ENCODE measurements at places on chromosomes 1 and 21.

DNA sequence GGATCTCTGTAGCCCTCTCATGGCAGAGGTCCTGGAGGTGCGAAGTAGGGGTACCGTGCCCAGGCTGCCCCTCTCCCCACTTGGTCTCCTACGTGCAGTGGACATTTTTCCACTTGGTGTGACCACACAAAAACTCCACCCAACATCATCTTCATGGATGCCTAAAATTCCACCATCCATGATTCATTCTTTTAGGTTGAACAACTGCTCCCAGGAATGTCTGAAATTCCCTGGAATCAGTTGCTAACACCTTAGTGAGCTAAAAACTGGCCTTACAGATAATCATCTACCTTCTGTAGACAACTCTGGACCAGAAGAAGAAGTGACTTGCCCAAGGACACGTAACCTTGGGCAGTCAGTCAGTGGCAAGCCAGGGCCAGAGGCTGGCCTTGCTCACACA, 32.1 kb upstream of the CLIC4 start:
- no peak for DNase-seq

DNA sequence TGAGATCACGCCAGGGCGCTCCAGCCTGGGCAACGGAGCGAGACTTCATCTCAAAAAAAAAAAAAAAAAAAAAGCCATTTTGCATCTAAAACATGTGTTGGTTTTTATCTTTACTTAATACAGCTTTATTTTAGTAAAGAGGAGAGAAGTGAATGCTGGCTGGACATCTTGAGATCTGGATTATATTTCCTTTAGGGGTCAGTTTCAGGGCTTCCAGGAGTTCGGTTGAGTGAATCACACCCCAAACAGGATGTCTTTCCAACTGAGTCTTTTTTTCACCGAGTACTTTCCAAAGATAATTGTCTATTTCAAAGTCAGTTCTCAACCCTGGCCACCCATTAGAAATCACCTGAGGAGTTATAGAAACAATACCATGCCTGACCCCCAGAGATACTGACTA, 16.6 kb upstream of the IPP start:
- no peak for DNase-seq

DNA sequence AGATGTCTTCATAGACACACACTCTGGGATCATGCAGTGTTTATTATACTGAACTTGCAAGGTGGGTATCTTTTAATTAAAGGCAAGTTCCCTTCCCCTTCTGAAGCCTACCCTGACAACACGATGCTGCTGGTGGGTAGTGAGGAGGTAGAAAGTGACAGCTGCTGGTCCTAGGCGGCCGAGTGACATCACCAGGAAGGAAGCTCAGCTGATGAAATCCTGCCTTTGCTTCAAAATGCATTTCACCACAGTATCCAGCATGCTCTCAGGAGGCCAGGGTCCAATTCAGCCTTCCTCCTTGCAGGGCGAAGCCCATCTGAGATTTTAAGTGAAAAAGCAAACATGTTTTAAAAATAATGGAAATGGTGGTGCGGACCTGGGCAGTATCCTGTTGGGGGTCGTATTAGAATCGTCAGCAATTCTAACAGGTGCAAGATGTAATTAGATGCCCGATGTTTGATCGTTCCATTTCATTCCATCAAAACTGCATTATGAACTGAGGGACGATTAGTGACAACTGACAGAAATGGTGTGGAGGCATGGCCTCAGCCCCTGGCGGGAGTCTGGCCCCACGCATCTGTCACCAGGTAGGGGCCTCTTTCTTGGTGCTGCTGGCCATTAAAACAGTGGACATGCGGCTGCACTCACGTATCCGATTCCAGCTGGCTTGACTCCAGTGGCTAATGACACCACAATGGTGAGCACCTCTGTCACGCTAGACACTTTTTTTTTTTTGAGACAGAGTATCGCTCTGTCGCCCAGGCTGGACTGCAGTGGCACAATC, 324.8 kb upstream of the C1orf174 start:
- no peak for DNase-seq

DNA sequence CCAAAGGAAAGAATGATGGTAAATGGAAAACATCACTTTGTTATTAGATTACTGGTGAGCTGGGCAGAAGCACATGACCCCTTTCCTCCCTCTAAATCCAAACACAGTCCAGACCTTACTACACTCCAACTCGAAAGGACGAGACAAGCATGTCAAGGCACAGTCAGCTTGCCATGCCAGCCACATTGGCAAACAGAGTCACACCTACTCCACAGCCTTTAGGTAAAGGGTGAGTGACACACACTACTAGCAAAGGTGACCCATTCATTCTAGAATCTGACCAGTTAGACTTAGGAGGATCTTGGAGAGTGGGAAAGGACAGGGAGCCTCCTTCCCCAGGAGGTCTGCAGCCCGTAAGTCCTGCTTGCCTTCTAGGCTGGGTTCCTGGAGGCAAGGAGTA, 3.0 kb downstream of the SLC44A3 start:
- no peak for DNase-seq

DNA sequence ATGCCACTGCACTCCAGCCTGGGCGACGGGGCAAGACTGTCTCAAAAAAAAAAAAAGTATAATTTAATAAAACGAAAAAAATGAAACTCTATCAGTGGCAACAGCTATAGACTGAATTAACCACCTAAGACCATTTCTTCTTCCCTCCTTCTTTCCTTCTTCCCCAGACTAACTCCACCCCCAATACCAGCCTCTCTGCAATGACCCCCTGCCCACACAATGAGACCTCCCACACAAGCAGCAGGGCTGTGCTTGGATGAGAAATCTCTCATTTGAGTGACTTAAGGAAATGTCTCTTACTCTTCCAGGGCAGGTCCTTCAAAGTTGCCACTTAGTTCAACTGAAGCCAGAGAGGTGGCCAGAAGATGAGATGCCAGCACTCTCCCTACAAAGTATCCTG, 94.5 kb upstream of the SYT6 start:
- DNase-seq: no peak

- DNase-seq: no peak
These were observed 40.5 kb downstream of the COL6A1 start for GRCh38 chr21:46021978-46022544.

DNA sequence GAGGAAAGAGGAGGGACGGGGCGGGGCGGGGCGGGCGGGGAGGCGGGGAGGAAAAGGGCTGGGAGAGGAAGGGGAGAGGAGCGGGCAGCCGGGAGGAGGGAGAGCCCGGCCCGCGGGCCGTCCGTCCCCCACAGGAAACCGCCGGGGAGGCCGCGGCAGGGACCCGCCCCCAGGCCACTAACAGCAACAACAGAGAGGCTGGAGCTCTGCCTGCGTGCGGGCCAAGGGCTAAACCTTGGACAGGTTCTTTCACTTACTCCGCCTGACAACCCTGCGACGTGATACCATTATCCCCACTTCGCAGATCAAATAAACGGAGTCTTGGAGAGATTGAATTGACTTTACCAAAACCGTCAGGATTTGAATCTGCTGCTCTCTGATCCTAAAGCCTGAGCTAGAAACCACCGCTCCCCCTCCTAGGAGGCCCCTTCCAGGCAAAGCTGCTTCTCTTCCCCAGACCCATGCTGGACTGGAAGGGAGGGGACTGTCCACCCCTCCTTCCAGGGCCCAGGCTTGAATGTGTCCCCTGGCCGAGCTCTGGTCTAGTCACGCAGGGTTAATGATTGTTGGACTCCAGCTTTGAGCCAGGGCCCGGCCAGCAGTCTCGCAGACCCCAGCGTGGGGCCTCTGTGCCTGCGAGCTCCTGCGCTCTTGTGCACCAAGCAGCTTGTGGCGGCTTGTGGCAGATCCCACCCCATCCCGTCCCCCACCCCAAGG, at the start of gene EVA1B:
Gene EVA1B (minus strand): TSS at position 10 of the 717 bp plus-strand sequence. CDS start 608 bp downstream, outside the sequence.
- peak; percentile 76 for DNase-seq

DNA sequence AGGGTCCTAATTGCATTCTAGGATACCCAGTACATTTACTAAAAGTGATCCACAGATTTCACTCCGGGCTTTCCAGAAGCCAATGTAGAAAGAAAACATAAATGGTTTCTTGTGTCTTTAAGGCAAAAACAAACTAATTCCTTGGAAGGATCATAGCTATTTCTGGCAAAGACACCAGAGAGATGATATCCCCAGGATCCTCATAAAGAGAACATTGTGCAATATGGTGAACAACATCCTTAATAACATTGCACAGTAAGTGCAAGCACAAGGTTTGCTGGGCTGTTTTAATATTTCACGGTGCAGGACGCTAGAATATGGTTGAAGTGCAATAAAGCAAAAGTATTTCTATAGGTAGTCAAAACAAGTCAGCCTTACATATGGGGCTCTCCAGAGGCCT, 83.0 kb downstream of the NTPCR start:
- DNase-seq: no peak

GRCh38 chr21:25997788-25998611, 172.6 kb downstream of the APP start:
- DNase-seq: no peak

DNA sequence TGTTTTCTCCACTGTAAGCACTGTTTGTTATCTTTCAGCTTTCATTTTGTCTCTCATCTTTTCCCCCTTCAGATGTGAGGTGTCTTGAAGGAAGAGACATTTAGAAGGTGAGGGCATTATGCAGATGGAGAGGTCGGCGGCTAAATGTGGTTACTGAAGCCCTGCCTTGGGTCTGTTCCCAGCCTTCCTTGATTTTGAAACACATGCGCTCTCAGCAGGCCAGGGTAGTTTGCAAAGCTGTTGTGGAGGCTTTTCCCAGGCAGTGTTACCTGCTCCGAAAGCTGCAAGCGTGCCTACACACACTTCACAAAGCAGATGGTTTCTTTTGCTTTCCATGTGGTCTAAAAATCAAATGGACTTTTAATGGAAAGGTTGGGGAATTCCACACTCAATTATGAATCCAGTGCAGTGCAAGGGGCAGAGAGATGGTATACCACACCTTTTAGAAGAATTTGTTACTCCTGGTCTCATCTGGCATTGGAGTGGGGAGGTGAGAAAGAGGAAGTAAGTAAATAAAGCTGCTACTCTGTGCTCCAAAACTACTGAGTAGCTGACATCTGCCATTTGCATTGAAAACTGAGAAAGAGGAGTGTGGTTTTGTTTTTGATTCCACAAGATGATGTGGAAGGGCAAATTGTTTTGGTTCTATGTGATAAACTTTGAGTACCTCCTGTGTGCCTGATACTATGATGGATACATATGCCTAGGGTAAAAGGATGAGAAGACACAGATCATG, 91.9 kb downstream of the NFIA start:
- DNase-seq: no peak

- DNase-seq: no peak
These were observed 234.4 kb downstream of the LTN1 start for GRCh38 chr21:28758042-28758882.

DNA sequence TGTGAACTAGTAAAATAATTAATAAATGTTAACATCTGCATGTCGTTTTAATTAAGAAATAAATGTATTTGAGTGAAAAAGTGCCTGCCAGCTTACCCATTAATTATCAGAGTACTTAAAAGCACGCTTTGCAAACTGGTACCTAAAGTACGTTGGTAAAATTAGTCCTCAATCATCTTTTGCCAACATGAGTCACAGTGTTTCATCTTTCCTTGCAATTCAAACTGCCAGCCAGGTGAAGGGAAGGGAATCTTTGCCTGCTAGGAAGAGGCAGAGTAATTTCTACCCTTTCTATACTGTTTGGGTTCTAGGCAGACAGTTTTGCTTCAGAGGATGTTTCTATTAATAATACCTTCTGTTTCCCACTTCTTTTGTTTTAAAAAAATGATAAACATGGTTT, 57.2 kb upstream of the CNIH3 start:
- no peak for DNase-seq

- DNase-seq: no peak
These were observed 40.9 kb upstream of the GALNT2 start for GRCh38 chr1:230026139-230026538.

- DNase-seq: no peak
These were observed 35.9 kb upstream of the MPZL1 start for GRCh38 chr1:167685844-167686243.

DNA sequence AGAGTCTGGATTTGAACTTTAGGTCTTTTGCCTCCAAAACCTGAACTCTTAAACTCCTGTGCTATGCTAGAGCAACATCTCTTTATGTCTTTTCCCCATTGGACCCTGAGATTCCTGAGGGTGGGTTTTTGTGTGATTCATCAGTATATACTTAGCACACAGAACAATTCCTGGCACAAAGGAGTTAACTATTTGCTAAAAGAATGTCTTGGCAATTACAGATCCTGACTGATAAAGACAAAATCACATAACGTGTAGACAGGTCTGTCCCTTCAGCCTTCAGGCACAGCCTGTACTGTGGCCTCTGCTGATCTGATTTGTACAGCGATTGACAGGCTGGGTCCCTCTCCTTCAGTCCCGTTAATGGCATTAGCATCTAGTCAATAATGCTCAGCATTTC, 162.4 kb upstream of the BEND5 start:
- DNase-seq: no peak

- no peak for DNase-seq
These were observed 36.8 kb downstream of the RAB3GAP2 start for GRCh38 chr1:220235462-220235861.

DNA sequence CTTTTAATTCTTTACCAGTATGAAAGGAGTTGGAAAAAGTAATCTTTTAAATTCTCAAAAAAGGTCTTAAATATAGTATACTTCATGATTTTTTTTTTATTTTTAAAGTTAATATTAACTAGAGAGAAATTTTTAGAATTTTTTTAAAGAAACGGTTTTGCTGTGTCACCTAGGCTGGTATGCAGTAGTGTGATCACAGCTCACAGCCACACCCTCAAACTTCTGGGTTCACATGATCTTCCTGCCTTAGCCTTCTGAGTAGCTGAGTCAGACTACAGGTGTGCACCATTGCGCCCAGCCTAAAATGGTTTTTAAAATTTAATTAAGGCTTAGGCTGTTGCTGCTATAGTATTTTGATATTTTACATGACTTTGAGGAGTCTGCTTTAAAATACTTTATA, 52.4 kb downstream of the TLCD4 start:
- DNase-seq: no peak

- no peak for DNase-seq
These were observed 24.9 kb downstream of the FAM163A start for GRCh38 chr1:179767996-179768395.

GRCh38 chr1:19926296-19927129, 3.1 kb upstream of the PLA2G2E start:
- DNase-seq: no peak

DNA sequence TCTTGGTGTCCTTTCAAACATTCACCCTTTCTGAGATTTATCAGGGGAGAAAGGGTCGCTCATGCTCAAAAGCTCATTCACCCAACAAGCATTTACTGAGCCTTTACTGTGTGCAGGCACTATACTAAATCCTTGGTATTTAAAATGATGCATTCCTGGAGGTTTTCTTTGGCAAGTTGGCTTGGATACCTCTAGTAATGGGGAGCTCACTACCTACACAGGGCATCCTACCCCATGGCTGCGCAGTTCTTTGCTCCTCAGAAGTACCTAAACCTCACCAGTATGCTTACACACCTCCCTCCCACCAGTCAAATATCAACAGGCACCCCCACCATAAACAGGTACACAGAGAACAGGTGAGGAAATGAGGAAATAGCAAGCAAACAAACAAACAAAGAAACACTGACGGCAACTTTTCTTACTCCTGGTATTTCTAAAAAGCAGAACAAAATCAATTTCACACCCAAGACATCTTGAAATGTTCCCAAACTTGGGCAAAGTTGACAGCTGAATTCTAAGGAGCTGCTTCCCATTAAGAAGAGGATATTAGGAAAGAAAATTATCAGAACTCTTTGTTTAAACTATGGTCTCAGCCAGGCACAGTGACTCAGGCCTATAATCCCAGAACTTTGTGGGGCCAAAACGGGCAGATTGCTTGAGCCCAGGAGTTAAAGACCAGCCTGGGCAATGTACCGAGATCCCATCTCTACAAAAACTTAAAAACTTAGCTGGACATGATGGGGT, 104.8 kb downstream of the PSMG1 start:
- no peak for DNase-seq
